Right lobe of liver (tissue), 6 donors: ENCODE measurements at places on chromosomes 3 and 15.

GRCh38 chr15:46280762-46281542 is 646.1 kb downstream of the SQOR start:
- no peaks in the 10 kb centered on the region for H3K36me3 ChIP-seq
- H3K4me3 ChIP-seq = no peak overlapping the region
- H3K27me3 ChIP-seq = no peaks in the 10 kb centered on the region
- no peak overlapping the region for H3K27ac ChIP-seq
- DNase-seq = no peak

DNA sequence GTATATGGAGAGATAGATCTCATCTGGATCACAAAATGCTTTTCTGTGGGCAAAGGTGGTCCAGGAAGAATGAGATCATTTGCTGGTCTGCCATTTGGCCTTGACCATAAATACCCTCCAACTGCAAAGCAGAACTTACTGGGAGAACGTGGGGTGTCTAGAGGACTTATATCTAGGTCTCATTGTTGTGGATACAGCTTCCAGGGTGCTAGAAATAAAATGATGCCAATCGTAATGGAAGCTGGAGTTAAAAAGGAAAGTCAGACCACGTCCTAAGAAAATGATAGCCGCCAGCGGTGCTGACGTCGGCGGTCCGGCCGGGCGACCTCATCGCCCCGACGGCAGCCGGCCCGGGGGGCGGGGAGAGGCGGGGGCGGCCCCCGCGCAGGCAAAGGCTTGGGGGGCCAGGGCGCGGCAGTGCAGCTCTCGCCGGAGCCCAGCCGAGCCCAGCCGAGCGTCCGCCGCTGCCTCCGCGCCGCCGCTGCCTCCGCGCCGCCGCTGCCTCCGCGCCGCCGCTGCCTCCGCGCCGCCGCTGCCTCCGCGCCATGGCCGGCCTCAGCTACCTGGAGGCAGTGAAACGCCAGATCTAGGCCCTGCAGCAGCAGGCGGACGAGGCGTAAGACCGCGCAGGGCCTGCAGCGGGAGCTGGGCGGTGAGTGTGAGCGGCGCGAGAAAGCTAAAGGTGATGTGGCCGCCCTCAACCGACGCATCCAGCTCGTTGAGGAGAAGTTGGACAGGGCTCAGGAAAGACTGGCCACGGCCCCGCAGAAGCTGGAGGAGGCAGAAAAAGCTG is 89.5 kb downstream of the EOMES start:
- no peaks in the 10 kb centered on the region for H3K4me1 ChIP-seq
- no peak for DNase-seq
- H3K36me3 ChIP-seq = no peaks in the 10 kb centered on the region
- H3K27ac ChIP-seq = no peak overlapping the region
- H3K27me3 ChIP-seq = no peaks in the 10 kb centered on the region
- H3K4me3 ChIP-seq = peak overlapping the region; percentile 50

GRCh38 chr15:53962646-53963561 is 15.3 kb upstream of the UNC13C start:
- DNase-seq = peak; percentile 45
- no peaks in the 10 kb centered on the region for H3K27me3 ChIP-seq
- H3K4me1 ChIP-seq = no peaks in the 10 kb centered on the region

DNA sequence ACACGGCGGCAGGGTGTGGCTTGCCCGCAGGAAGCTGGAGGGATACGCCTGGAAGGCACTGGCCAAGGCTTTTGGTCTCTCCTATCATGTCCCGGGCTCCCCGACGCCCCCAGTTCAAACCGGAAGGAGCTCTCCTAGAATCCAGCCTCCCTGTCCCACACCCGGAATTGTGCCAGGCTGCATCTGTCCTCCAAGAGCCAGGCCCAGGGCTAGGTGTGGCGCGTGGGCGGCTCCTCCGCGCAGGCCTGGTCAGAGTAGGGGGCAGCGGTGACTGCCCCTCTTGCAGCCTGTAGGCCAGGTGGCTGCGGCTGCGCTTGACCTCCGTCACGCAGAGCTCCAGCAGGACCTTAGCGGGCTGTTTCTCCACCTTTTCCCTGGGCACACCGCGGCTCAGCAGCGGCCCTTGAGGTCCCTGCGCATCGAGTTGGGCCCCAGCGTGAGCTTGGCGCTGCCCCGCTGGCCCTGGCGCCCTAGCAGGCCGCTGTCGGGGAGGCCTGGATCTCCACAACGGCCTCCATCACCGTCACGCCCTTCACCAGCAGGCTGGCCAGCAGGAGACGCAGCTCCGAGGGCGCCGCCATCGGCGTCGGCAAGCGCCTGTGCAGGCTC is 15.9 kb upstream of the SIAH2 start:
- H3K27me3 ChIP-seq = no peaks in the 10 kb centered on the region
- no peak overlapping the region for H3K4me3 ChIP-seq
- no peak overlapping the region for H3K27ac ChIP-seq

GRCh38 chr3:40843851-40844548 is 319.2 kb downstream of the ZNF621 start:
- H3K4me3 ChIP-seq = no peak overlapping the region
- H3K36me3 ChIP-seq = no peaks in the 10 kb centered on the region
- H3K27ac ChIP-seq = no peak overlapping the region
- no peaks in the 10 kb centered on the region for H3K4me1 ChIP-seq
- no peak for DNase-seq

DNA sequence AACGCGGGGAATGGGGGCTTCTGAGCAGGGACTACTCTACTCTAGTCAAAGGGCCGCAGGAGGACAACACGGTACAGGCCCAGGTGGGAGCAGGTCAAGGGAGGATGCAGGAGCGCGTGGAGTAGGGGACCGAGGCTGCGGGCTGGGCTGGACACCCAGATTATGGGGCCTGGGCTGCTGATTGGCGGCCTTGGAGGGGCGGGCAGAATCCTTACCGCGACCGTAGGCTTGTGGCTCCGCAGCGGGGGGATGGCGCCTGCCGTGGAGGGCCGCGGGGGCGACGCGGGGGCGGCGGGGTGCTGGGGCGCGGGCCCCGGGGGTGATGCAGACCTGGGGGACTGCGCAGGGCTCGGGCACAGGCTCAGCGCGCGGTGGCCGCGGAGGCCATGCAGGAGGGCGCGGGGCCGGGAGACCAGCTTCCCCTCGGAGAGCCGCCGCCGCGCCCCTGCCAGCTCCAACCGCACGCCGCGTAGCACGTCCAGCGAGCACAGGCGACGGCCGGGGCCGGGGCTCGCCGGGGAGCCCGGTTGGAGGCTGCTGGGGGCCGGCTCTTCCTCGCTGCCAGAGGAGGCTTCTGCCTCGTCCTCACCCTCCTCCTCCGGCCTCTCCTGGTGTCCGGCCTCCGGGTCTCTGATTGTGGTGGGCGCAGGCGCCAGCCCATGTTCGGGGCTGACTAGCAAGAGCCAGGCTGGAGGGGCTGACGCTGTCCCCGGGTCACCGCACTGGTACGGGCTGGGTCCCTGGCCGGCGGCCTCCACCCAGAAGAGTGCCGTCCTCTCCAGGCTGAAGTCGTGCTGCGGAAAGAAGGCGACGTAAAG is 12.9 kb downstream of the UBAP1L start:
- H3K4me1 ChIP-seq = no peaks in the 10 kb centered on the region
- no peak for DNase-seq
- no peak overlapping the region for H3K27ac ChIP-seq
- H3K4me3 ChIP-seq = no peak overlapping the region

- no peak for DNase-seq
- H3K27me3 ChIP-seq = no peaks in the 10 kb centered on the region
- H3K27ac ChIP-seq = no peak overlapping the region
- no peaks in the 10 kb centered on the region for H3K36me3 ChIP-seq
- H3K4me3 ChIP-seq = no peak overlapping the region
Measured at GRCh38 chr3:115699706-115700105, 76.4 kb downstream of the GAP43 start.

DNA sequence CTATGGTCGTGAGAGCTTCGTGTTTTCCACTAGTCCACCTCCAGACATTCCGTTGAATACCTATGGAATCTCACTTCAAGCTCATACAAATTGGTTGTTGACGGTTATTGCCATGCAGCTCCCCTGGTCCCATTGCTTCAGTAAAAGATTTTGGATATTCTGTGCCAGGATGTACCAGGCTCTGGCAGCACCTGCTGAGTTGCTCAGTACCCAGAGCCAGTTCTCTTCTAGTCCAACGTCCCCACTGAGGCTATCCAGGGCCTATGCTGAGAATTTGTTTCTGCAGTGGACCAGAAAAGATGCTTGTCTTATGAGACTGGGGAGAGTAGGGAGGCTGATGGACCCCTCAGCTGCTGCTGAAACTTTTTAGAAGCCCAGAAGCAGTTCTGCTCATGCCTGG is 278.9 kb downstream of the FEZF2 start:
- H3K27me3 ChIP-seq = no peaks in the 10 kb centered on the region
- H3K4me1 ChIP-seq = no peaks in the 10 kb centered on the region
- H3K27ac ChIP-seq = no peak overlapping the region
- H3K4me3 ChIP-seq = no peak overlapping the region
- H3K36me3 ChIP-seq = no peaks in the 10 kb centered on the region

DNA sequence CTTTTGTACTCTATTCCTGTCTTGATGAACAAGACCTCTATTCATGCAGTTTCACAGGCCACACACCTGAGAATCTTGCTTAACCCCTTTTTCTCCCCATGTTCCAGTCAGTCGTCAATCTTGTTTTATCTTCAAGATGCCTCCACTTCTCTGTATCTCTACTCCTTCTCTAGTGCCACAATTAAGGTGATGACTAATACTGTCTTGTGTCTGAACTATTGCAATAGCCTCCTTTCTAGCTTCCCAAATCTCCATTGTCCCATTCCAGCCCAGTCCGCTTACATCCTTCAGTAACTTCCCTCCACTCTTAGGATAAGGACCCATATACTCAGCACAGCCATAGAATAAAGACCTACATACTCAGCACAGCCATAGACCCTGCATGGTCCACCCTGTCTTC is 24.7 kb downstream of the CHST14 start:
- no peaks in the 10 kb centered on the region for H3K4me1 ChIP-seq
- H3K4me3 ChIP-seq = no peak overlapping the region
- no peaks in the 10 kb centered on the region for H3K36me3 ChIP-seq
